ENCODE measurements at places on chromosomes 12 and 14. TPM values are rescaled to one million over a fixed set of nuclear protein-coding genes. Genes with fewer than 3 reads are reported as not detected.

The AMN gene
- polyA plus RNA-seq, result 43.4 TPM

The CTSG gene
- 0.68 TPM for polyA plus RNA-seq

The NRXN3 gene
- 5.5 TPM for polyA plus RNA-seq

The BAZ1A gene
- polyA plus RNA-seq, result 24.8 TPM

The NUAK1 gene
- polyA plus RNA-seq, result 9.3 TPM

The PRIMA1 gene
- 1.1 TPM for polyA plus RNA-seq

The ARMH4 gene
- polyA plus RNA-seq, result 72.3 TPM

The PTPN6 gene
- polyA plus RNA-seq, result 19.2 TPM

The SMIM41 gene
- 0.27 TPM for polyA plus RNA-seq

The TXNDC16 gene
- polyA plus RNA-seq, result 23.2 TPM

The TMEM229B gene
- polyA plus RNA-seq, result 3.3 TPM

The PRPH gene
- 0.99 TPM for polyA plus RNA-seq

The SLC17A8 gene
- 0.32 TPM for polyA plus RNA-seq

The KCNA1 gene
- 0.05 TPM for polyA plus RNA-seq

The ZBTB42 gene
- 5.9 TPM for polyA plus RNA-seq

The OGFOD2 gene
- 22.5 TPM for polyA plus RNA-seq

The RPL10L gene
- polyA plus RNA-seq, result not detected

The TMEM30B gene
- polyA plus RNA-seq, result 10.9 TPM

The SOX5 gene
- 6.2 TPM for polyA plus RNA-seq

The IGF1 gene
- 4.1 TPM for polyA plus RNA-seq

The IAPP gene
- polyA plus RNA-seq, result not detected

The HCAR1 gene
- 3.6 TPM for polyA plus RNA-seq

The NDRG2 gene
- 154 TPM for polyA plus RNA-seq

The RESF1 gene
- polyA plus RNA-seq, result 47.8 TPM

The CCDC196 gene
- 0.22 TPM for polyA plus RNA-seq

The APOLD1 gene
- polyA plus RNA-seq, result 14.5 TPM

The AQP6 gene
- 13.5 TPM for polyA plus RNA-seq

The GZMB gene
- polyA plus RNA-seq, result 0.65 TPM

The ZNF10 gene
- 24.8 TPM for polyA plus RNA-seq

The OR6C6 gene
- polyA plus RNA-seq, result 0.13 TPM

The ZNF26 gene
- polyA plus RNA-seq, result 10.2 TPM

All from left renal cortex interstitium (tissue), 4 donors.